Muscle of arm (tissue), 14 donors: ENCODE measurements at places on chromosomes 5 and 9. TPM values are rescaled to one million over a fixed set of nuclear protein-coding genes. Genes with fewer than 3 reads are reported as not detected.

Gene GPRIN1
- 0.63 TPM for polyA plus RNA-seq

DNA sequence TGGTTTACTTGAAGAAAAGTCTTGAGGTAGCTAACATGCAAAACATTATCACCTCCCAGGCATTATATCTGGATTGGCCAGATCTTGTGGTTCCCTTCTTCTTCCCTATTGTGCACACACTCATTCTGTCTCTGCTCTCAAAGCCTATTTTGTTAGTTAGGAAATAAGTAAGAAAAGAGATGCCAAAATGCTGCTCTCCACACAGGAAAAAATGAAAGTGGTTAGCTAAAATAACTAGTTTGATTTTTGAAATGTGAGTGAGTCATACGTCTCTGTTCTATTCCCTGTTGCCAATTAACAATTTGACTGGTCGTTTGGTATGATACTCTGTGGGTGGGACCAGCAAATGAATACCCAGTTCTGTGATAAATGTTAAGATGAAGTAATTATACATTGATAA lies 28.1 kb downstream of the LMNB1 start:
- no peak for DNase-seq

Gene CRB2
- not detected for polyA plus RNA-seq

GRCh38 chr9:78821126-78821822 lies 524.3 kb downstream of the PSAT1 start:
- no peak for DNase-seq

Gene ANXA6
- 352 TPM for polyA plus RNA-seq

GRCh38 chr5:67123819-67124218 lies 72.8 kb downstream of the CD180 start:
- DNase-seq, result no peak

DNA sequence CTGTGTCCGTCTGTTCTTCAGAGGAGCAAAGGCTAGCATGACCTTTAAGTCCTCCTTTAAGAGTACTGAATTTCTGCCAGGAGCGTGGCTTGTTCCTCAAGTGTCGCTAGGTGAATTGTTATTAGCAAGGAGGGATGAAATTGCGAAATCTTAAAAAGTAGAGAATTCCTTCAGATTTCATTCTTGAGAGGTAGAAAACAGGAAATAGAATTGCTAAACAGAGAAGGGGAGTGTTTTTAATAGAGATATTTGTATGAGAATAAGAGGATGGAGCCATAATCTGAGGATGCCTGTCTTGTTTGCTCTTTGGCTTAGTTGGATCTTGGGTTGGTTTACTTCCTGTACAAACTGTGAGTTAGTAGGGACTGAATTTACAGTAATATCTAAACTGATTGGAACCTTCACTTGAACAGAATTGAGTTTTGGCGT lies 39.2 kb downstream of the EXOSC2 start:
- no peak for DNase-seq

DNA sequence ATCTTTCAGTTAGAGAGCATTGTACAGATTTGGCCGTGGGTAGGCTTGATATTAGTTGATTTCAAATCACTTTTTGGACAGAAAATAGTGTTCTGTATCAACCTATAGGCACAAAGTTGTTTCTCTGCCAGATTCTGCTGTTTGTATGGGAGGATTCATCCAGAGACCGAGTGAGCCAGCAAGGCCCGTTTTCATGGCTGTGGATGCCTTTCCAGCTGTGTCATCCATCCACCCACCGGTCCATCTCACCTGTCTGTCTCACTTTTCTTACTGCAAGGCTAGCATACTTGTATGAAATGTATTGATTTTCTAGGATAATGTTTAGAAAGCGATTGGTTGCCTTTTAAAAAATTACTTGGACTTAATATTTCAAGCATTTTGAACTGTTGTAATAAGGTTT lies 34.4 kb downstream of the ICE1 start:
- no peak for DNase-seq

Gene ANKRD34B
- 0.31 TPM for polyA plus RNA-seq
